Renal pelvis (tissue), 12 donors: ENCODE measurements at places on chromosomes 1 and 21.

- no peak for DNase-seq
Measured at GRCh38 chr1:59055908-59056719, 240.8 kb upstream of the FGGY start.

GRCh38 chr1:51000160-51000559 is 30.1 kb downstream of the CDKN2C start:
- DNase-seq: no peak

DNA sequence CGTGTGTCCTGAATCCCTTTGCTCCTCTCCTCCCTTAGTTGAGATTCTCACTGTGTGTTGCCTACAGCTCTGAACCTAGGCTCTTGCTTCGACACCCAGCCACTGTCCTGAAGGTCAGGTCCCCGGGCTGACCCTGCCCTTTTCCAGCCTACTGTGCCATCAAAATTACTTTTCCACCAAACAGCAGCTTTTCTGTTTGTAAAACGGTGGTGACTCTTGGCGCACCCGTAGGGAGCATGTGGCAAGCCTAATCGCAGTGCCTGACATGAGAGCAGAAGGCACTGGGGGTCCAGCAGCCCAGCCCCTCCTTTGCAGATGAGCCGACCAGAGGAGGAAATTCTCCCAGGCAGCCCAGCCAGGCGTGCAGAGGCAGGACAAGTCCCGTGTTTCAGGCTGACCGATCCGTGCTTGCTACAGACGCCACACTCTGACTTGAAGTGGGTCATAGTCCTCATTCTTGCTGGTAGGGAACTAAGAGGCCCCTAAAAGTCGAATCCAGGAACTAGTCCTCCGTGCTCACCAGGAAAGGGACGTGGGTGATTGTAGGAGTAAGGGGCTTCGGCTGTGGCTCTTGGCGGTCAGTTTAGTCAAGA is 6.8 kb downstream of the GPR137B start:
- no peak for DNase-seq

GRCh38 chr1:76210160-76210559 is 135.6 kb downstream of the ST6GALNAC3 start:
- no peak for DNase-seq
